Esophagus mucosa (tissue), 1 donor: ENCODE measurements at places on chromosomes 11 and 22. TPM values are rescaled to one million over a fixed set of nuclear protein-coding genes. Genes with fewer than 3 reads are reported as not detected.

The ADAMTS8 gene
- 0.56 TPM for total RNA-seq

DNA sequence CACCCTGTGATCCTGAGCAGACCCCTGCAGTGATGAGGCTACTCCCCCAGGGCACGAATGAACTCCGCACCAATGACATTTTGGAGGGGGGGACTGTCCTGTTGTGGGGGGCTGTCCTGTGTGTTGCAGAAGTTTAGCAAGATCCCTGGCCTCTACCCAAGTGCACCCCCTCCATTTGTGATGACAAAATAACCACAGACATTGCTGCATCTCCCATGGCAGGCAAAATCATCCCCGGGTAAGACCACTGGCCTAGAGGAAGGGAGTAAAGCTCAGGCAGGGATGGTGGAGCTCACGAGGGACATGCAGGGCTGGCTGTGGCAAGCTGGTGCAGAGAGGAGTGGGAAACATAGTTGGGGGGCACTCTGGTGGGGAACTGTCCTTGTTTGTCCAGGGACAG is 40.6 kb downstream of the NECTIN1 start:
- no peak for ATAC-seq

- peak; percentile 66 for ATAC-seq
Observed at GRCh38 chr11:12175694-12176241, 65.4 kb downstream of the MICAL2 start.

- no peak for ATAC-seq
Observed at GRCh38 chr22:24947383-24947782, 889 bp upstream of the LHFPL7 start.

DNA sequence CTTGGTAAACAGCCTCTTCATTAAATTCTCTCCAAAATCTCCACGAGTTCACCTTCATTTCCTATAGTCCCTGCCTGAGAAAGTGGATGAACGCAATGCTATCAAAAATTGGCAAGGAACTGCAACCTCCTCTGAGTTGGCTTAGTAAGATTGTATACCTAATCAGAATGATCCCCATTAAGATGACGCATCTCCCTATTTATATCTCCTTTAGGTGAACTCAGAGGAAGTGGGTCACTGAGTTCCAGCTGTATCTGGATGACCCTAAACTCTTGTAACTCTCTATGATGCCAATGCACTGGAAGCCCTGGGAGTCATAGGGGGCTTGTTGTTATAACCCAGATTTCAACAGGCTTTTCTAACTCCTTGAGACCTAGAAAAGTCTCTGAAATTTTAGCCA is 48.2 kb downstream of the OR10A6 start:
- ATAC-seq, result no peak

DNA sequence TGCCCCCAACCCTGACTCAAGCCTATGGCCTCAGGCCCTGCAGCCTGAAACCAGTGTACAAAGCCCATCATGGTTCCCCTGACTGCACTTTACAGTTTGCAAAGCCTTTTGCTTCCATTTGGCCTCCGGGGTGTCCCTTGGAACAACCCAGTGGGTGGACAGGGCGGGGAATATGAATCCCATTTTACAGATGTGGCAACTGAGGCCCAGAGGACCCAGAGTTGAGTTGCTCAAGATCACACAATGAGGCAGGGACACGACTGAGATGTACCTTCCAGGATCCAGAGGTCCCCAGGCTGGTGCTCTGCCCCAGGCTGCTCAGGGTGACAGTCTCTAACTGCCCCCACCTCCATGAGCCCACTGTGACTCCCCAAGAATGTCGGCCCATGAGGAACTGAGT is 5.4 kb upstream of the POLDIP3 start:
- ATAC-seq, result no peak

DNA sequence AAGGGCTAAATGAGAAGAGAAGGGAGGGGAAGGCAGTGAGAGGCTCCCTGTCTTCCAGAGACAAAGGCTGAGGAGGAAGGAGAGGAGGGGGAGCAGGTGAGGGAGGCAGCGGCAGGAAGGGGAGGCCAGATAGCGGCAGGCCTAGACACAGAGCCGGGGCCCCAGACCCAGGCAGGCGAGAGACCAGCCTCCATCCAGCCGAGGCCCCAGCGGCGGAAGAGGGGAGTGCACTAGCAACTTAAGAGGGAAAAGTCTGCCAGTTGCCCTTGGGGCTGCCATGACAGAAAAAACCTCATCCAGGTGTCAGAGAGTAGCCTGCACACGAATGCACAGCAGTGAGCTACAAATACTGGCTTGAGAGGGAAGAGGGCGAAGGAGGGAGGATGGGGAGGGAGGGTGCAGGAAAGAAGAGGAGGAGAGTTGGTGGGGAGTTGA is 46.7 kb downstream of the IGLL1 start:
- ATAC-seq, result no peak

DNA sequence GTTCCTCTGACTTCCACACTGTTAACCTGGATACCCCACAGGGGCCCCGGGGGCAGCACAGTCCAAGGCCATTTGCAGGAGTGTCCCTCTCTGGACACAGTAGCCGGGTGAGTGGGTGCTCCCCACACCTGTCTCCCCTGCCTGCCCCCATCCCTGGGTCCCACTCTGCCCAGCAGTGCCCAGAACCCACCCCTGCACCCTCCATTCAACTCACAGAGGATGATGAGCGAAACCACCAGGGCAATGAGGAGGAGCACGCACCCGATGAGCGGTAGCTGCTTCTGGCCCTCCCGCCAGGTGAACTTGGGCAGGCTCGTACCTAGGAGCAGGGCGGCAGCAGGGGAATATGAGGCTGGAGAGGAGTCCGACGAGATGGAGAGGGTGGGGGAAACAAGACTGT is 12.2 kb downstream of the TMPRSS13 start:
- ATAC-seq, result no peak

GRCh38 chr22:48926136-48926535 is 901.5 kb downstream of the BRD1 start:
- no peak for ATAC-seq

The THY1 gene
- 3.6 TPM for total RNA-seq

- no peak for ATAC-seq
Observed at GRCh38 chr22:23608583-23608982, 23.5 kb downstream of the DRICH1 start.

- no peak for ATAC-seq
Observed at GRCh38 chr11:71333473-71333872, 81.1 kb upstream of the SHANK2 start.

The MRPL48 gene
- total RNA-seq, result 25.8 TPM

The PRODH gene
- 4.5 TPM for total RNA-seq
